ENCODE measurements at places on chromosomes 7 and 10. TPM values are rescaled to one million over a fixed set of nuclear protein-coding genes. Genes with fewer than 3 reads are reported as not detected.

DNA sequence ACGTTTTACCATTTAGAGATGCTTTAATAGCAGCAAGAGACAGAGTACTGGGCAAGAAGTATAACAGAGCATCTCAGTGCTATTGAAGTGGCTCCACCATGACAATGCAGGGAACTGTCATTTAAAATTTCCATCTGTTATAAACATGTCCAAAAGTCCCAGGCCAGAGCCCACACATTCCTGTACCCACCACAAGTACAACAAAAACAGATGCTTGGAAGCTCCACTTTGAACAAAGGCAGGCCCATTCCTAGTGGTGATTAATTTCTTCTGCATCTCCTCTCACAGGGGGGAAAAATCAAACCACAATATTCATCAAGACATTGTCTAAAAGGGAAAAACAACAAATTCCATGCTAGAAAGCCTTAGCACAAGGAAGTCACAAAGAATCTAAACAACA, 627.9 kb downstream of the PARD3 start:
- no peak for DNase-seq

Gene CPA1
- total RNA-seq = not detected

Gene CPVL
- total RNA-seq = 109 TPM

Gene C10orf62
- not detected for total RNA-seq

- DNase-seq = no peak
Measured at GRCh38 chr7:86477343-86477935, 166.3 kb upstream of the GRM3 start.

Gene KLF14
- not detected for total RNA-seq
